ENCODE measurements at places on chromosomes 1 and 21.

DNA sequence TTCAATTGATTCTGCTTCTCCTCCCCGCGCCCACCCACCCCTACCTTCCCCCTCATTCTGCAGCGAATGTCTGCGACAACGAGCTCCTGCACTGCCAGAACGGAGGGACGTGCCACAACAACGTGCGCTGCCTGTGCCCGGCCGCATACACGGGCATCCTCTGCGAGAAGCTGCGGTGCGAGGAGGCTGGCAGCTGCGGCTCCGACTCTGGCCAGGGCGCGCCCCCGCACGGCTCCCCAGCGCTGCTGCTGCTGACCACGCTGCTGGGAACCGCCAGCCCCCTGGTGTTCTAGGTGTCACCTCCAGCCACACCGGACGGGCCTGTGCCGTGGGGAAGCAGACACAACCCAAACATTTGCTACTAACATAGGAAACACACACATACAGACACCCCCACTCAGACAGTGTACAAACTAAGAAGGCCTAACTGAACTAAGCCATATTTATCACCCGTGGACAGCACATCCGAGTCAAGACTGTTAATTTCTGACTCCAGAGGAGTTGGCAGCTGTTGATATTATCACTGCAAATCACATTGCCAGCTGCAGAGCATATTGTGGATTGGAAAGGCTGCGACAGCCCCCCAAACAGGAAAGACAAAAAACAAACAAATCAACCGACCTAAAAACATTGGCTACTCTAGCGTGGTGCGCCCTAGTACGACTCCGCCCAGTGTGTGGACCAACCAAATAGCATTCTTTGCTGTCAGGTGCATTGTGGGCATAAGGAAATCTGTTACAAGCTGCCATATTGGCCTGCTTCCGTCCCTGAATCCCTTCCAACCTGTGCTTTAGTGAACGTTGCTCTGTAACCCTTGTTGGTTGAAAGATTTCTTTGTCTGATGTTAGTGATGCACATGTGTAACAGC lies 339.9 kb downstream of the NTNG1 start:
- DNase-seq = no peak

DNA sequence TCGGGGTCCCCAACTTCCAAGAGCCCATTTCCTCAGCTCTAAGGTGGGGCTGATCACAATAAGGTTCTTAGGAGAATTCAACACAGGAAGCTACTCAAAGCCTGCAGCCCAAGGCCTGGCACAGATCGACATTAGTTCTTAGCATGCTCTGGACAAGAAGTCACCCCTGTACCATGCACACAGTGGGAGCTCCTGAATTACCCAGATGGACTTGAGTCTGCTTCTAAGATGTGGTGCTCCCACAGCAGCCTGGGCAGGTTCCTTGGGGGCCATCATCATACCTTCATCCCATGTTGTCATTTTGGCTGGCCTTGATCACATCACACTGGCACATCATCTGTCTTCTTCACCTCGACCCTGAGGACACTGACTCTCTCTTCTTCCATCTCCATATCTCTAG lies 153.3 kb upstream of the VAMP3 start:
- DNase-seq = no peak

DNA sequence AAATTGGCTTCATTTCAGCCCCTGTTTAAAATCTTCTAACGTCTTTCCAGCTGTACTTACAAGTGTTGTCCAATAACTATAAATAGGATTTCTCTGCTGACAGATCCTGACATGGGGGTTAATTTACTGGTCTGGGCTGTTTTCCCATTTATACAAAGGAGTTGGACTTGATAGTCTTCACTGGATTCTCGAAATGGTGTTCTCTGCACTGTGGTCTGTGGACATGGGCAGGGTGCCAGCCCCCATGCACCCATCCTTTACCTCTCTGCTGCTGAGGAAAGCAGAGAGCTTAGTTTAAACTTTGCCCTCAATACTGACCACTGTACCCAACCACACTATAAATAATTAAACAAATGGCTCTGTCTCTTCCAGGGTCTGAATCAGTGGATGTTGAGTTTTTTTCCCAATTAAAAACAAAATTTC lies 5.2 kb downstream of the DIO1 start:
- no peak for DNase-seq

- DNase-seq = no peak
Observed at GRCh38 chr1:177984136-177984525, 14.3 kb upstream of the SEC16B start.

GRCh38 chr1:115842948-115843347 lies 2.0 kb upstream of the NHLH2 start:
- no peak for DNase-seq

GRCh38 chr1:82867781-82868180 lies 1067.0 kb downstream of the ADGRL2 start:
- DNase-seq = no peak

- no peak for DNase-seq
Observed at GRCh38 chr1:11391886-11392285, 87.1 kb upstream of the DISP3 start.

Data from stimulated activated CD8-positive, alpha-beta memory T cell treated with anti-CD3 and anti-CD28 coated beads, Interleukin-4, amount 100 ng/mL, for 4 hours (primary cell).